Breast epithelium (tissue), 4 donors: ENCODE measurements at places on chromosomes 6 and 20.

DNA sequence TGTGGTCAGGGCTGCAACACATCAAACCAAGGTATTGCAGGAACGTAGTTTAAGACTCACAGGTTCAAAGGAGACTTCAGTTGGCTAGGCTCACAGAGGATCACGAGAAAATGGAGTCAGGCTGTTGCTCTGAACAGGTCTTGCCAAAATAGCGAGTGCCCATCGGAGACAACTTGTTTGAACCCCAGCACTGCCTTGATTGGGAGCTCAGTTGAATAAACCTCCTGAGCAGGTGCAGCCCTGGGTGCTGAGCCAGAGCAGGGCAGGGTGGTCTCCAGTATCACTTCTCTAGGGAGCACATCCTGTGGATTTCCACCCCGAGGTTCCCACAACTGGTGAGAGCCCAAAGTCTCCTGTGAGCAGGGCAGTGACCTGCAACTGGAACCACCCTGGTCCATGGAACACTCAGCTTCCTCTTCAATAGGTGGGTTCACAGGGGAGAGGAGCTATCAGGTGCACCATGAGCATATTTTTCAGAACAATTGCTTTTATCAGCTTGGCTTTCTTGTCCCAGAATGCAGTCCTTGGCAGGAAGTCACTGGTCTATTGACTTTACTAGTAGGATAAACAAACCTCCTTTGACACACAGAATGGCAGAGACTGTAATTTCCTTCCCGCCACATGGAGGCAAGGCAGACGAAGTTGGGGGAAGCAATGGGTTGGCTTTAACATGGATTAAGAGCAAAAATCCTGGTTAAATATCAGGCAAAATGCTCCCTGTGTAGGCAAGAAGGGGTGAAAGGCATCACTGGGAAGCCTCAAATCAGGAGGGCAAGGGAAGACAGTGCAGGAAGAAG, 267.7 kb upstream of the FOXQ1 start:
- no peak for DNase-seq
- no peak overlapping the region for H3K27ac ChIP-seq
- no peaks in the 10 kb centered on the region for H3K36me3 ChIP-seq
- no peaks in the 10 kb centered on the region for H3K4me1 ChIP-seq
- no peak overlapping the region for H3K4me3 ChIP-seq

DNA sequence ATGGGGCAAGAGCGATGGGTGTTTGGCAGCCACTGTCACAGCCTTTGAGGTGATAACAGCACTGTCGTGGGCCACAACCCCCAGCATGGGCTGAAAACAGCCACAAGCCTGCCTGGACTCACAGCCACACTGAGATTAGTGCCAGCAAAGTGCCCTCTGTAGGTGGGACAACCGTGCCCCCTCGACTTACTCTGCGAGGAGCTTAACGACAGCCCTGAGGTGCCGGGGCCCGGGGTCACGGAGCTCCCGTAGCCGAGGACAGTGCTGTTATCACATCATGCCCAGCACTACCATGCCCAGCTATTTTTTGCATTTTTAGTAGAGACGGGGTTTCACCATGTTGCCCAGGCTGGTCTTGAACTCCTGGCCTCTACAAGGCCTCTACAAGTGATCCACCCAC, 36.6 kb downstream of the SUMO4 start:
- no peaks in the 10 kb centered on the region for H3K27me3 ChIP-seq
- H3K4me1 ChIP-seq: no peaks in the 10 kb centered on the region
- no peak overlapping the region for H3K4me3 ChIP-seq
- DNase-seq: no peak

- H3K4me3 ChIP-seq: no peak overlapping the region
- H3K27me3 ChIP-seq: no peaks in the 10 kb centered on the region
- H3K36me3 ChIP-seq: no peaks in the 10 kb centered on the region
- H3K27ac ChIP-seq: no peak overlapping the region
These were observed 171.2 kb upstream of the THBS2 start for GRCh38 chr6:169424821-169425240.

GRCh38 chr6:46234156-46234556, 63.4 kb upstream of the ENPP5 start:
- H3K27ac ChIP-seq: no peak overlapping the region
- H3K27me3 ChIP-seq: no peaks in the 10 kb centered on the region
- no peaks in the 10 kb centered on the region for H3K36me3 ChIP-seq
- no peak for DNase-seq
- H3K4me1 ChIP-seq: no peaks in the 10 kb centered on the region
- no peak overlapping the region for H3K4me3 ChIP-seq

GRCh38 chr6:128397996-128398395, 122.4 kb downstream of the PTPRK start:
- H3K27ac ChIP-seq: no peak overlapping the region
- H3K4me3 ChIP-seq: no peak overlapping the region
- no peaks in the 10 kb centered on the region for H3K36me3 ChIP-seq
- no peak for DNase-seq
- H3K27me3 ChIP-seq: no peaks in the 10 kb centered on the region

- no peaks in the 10 kb centered on the region for H3K36me3 ChIP-seq
- DNase-seq: no peak
- no peak overlapping the region for H3K4me3 ChIP-seq
- H3K27me3 ChIP-seq: peaks cover 45% of the 10 kb centered on the region
- H3K4me1 ChIP-seq: no peaks in the 10 kb centered on the region
These were observed 21.1 kb upstream of the MRGBP start for GRCh38 chr20:62775206-62775605.
